Stimulated activated CD8-positive, alpha-beta memory T cell treated with anti-CD3 and anti-CD28 coated beads, Interleukin-7, amount 100 ng/mL, for 1 hour (primary cell): ENCODE measurements at places on chromosomes 7 and 10.

DNA sequence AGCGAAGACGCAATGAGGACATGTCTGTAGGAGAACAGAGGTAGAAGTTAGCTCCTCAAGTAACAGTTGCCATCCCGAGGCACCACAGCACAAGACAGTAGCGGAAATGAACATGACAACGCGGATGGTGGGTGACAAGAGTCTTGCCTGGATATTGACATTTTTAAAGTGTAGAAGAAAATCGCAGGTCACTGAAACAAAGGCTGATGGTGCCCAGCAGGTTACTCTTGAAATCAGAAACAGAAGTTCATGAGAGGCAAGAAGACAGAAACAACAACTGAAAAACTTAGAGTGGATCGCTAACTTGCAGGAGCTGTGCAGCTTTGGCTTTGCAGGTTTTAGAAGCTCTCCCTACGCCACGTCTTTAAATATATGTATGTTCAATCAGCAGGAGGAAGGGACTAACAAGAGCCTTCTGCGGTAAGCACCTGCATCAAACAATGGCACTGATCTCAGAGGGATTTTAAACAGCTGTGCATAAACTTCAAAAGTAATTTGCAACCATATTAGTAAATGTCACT, 1.8 kb downstream of the PRKCQ start:
- DNase-seq: no peak

DNA sequence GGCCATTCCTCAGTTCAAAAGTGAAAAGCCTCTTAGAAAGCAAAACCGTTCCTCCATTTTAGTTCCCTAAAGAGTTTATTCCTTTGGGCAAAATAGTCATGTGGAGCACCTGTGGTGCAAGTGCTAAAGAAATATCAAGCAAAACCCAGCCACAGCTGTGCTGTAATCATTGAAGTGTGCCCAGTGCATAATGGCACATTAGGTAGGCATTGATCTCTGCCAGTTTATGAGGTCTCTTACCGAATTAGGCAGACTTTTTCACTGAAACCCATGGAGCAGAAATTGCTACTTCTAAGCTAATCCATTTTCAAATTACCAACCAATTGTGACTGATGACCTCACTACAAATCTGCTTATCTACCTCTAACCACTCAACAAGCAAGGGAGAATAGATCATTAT, 97.2 kb upstream of the SEMA3A start:
- no peak for DNase-seq

DNA sequence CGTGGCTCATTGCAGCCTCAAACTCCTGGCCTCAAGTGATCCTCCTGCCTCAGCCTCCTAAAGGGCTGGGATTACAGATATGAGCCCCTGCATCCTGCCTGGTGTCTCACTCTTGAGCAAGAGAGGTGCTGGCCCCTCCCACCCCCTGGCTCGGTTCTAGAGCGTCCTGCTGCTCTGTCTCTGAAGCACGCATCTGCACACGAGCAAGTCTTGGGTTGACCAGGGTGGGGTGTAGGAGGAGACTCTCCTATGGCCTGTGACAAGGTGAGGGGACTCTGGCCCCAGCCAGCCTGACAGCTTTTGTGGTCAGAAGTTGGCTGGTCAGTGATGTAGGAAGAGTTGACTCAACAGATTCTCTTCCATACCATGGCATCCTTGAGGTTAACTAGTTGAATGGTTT, 110.7 kb upstream of the CARD11 start:
- no peak for DNase-seq

- DNase-seq: no peak
Measured at GRCh38 chr10:122786269-122786668, 59.4 kb downstream of the CUZD1 start.

DNA sequence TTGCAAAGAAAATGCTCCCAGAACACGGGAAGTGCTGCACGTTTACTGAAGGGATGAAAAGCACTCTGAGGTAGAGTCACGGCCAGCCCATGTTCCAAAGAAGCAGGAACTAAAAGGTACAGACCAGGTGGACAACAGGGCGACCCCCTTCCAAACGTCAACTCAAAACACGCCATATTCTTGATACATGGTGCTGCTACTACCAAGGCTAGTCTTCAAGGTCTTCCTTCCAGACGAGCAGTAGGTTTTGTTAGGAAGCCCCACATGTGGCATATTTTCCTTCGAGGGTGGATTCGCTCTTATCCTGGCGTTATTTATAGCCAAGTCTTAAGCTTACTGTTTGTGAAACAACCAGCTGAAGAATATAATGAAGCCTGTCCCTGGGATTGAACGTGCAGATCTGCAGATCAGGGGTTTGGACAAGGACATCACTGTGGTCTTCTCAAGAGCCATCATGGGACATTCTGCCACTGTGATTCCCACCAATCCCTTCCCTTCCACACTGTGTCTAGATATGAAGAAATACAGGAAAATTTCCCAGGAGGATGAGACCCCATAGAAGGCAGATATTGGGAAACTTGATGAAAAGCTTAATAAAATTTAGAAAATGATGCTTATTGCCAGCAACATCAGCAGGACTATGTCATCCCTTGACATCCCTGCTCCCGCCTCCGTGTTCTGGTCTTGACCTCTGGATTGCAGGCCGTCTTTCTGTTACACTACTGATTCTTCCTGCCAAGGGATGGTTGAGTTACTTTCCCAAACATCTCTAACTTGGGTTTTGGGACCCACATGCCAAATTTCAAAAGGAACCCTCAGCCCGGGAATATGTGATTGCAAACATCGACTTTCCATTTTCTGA, 734.4 kb downstream of the PARD3 start:
- DNase-seq: no peak

DNA sequence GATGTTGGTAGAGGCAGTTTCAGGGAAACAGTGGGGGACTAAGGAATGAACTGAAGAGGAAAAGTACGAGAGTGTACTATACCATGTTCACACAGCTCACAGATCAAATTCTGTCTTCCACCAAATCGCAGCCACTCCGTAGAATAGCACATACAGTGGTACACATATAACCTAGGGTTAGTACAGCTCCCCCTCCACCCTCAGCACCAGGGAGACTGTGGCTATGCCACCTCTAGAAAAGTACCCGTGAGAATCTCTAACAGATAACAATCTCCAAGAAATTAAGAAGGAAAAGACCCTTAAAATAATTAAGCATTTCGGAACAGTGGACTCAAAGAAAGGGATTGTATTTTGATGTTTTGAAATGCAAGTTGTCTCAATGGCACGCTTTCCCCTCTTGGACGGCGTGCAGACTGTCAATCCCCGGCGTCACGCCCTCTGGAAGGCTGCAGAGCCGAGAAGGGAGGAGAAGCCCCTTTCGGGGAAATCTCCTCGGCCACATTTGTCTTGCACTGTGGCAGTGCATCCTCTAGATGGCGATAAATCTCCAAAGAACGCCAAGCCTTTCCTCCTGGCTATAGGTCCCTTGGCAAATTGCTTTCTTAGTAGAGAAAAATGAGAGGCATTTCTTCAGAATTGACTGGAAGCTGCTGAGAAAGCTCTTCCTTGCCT, 345.0 kb downstream of the REEP3 start:
- no peak for DNase-seq

- no peak for DNase-seq
Measured at GRCh38 chr7:45579391-45579801, 5.2 kb downstream of the ADCY1 start.

DNA sequence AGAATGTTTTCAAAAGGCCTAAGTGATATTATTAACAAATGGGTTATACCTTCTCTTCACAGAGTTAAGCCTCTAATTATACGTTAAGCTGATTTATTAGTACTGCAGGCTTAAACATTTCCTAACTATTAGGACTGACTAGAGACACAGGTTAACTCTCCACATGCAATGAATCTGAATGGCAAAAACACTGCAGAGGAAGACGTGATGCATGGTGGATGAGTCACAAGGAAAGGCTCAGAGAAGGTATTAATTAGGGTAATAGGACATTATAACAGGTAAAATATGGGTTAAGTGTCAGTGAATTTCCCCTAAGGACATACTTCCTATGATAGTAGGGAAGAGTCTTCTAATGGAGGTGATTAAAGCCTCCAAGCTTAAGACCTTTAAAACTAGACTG, 24.7 kb upstream of the SEM1 start:
- no peak for DNase-seq

DNA sequence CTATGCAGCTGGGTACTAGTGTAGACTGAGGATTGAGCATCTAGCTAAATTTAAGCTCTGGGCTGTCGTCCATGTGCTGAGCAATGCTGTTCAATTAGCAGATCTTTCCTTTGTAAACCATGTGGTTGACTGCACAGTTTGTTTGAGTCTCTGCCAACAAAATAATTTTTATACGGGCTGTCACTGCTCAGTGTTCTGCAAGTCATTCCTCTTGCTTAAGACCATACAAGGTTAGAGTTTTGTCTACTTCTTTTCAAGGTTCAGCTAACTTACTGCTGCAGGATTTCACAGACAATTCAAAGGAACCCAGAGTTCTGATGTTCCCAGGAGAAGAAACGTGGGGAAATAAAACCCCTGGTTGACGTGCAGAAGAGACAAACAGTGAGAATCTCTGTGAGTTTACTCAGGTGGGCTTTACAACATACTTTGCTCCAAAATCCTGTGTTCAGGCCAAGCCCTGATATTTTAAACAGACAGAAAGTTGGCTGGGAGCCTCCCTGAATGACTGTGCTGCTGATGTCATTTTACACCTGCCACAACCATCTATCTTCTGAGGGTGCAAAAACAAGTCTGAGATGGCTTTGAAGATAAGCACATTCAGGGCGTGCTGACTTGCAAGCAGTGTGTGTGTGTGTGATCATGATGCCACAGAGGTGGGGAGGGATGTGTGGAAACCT, 177.1 kb upstream of the SVIL start:
- no peak for DNase-seq

DNA sequence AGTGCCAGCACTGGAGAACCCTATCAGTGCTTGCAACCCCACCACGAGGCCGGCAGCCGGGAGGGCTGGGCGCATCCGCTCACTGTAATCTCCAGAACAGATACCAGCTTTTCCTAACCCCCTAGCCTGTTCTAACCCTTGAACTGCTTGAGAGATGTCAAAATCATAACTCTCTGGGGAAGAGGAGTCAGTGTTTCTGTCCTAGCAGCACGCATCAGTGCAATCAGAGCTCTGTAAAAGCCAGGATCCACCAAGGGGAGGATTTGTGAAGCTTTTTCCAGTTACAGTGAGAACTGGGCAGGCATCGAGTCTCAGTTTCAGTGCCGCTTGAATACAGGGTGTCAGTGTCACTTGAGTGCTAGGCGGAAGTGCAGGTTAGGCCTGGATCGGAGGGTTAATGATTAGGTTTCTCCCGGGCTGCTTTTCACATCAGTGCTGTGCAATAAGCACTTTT, 104.5 kb upstream of the INSYN2A start:
- no peak for DNase-seq

- no peak for DNase-seq
Measured at GRCh38 chr7:102935450-102936115, 22.8 kb downstream of the LRRC17 start.

GRCh38 chr7:727104-727805, at the start of gene PRKAR1B:
PRKAR1B (minus strand) TSS chr7:727281; CDS start chr7:711505, 15,776 bp downstream.
- no peak for DNase-seq

- no peak for DNase-seq
Measured at GRCh38 chr7:47671358-47671757, 89.4 kb upstream of the TNS3 start.

GRCh38 chr10:27513451-27514191, 9.5 kb downstream of the RAB18 start:
- DNase-seq: no peak

GRCh38 chr7:100120733-100121036, 1.3 kb downstream of the CNPY4 start:
- no peak for DNase-seq

DNA sequence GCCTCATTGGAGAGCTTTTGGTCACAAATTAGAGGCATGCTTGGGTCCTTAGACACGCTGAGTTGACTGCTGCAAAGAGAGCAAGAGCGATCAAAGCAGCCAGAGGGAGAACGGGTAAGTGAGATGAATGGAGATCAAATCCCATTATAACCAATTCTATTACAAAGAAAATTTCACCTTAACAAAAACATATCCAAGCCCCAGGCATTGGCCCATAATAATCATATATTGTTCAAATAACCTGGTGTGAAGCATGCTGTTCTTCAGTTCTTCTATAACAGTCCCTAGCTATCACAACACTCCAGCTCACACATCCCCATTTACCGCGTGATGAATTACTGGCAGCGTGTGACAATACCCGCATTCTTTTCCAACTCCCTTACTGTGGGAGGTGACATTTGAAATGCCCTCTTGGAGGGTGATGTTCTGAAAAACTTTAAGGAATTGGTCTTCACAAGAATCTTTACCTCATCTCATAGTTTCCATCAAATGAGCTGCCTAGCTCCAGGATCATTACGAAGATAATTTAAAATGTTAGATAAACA, 156.1 kb upstream of the PLXNA4 start:
- DNase-seq: no peak

DNA sequence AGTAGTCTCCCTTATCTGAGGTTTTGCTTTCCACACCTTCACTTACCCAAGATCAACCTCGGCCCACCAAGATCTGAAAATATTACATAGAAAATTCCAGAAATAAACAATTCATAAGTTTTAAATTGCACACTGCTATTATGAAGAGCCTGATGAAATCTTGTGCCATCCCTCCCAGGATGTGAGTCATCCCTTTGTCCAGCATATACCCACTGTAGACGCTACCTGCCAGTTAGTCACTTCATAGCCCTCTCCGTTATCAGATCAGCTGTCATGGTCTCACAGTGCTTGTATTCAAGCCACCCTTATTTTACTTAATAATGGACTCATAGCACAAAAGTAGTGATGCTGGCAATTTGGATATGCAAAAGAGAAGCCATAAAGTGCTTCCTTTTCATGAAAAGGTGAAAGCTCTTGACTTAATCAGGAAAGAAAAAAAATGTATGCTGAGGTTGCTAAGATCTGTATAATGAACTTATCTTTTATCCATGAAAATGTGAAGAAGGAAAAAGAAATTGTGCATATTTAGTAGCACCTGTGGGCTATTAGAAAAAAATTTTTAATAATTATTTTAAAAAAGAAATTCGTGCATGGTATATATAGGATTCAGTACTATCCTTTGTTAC, 9.8 kb upstream of the MRPS16 start:
- no peak for DNase-seq

DNA sequence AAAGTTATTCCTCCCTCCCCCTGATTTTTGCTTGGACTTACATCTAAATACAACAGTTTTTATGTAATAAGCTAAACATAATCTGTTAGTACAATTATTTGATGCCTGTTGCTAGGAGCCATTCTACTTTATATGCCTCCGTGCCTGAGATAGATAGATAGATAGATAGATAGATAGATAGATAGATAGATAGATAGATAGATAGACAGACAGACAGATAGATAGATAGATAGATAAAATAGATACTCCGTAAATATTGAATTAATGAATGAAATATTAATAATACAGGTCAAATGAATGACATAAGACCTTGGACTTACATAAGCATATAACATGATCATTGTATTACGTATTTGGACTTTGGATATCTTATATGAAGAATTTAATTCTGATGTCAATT, 23.0 kb downstream of the NET1 start:
- DNase-seq: no peak

DNA sequence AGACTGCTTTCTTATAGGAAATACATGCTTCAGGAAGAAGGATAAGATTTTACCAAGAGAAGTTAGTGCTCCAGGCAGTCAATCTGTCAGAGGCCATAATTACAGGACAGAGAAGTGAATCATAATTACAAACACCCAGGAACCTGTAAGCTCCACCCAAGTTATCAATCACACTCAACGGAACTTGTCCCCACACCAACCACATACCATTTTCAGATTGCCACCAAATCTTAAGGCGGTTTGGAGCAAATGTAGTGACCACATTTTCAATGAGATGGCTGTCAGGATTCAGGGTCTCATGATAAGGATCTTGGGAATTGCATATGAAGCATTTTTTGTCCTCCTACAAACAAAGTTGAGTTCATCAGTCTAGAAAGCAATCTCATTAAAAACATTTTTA, 4.8 kb downstream of the LAMB1 start:
- no peak for DNase-seq

- DNase-seq: no peak
Measured at GRCh38 chr7:122412441-122412840, 107.9 kb upstream of the FEZF1 start.
